ENCODE measurements at places on chromosomes 2 and 18.

- DNase-seq: no peak
These were observed 1071.9 kb upstream of the CDH2 start for GRCh38 chr18:29248805-29249204.

DNA sequence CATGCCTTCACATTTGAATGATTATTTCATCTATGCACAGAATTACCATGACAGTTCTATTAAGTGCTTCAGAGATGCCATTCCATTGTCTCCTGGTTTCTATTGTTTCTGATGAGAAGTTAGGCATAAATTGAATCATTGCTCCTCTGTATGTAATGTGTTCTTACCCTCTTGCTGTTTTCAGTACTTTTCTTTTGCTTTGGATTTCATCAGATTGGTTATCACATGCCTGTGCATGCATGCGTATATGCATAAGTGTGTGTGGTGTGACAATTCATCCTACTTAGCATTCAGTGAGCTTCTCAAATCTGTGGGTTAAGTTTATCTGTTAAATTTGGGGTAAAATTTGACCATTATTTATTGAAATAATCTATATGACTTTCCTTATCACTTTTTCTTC is 263.3 kb upstream of the RND3 start:
- no peak for DNase-seq

DNA sequence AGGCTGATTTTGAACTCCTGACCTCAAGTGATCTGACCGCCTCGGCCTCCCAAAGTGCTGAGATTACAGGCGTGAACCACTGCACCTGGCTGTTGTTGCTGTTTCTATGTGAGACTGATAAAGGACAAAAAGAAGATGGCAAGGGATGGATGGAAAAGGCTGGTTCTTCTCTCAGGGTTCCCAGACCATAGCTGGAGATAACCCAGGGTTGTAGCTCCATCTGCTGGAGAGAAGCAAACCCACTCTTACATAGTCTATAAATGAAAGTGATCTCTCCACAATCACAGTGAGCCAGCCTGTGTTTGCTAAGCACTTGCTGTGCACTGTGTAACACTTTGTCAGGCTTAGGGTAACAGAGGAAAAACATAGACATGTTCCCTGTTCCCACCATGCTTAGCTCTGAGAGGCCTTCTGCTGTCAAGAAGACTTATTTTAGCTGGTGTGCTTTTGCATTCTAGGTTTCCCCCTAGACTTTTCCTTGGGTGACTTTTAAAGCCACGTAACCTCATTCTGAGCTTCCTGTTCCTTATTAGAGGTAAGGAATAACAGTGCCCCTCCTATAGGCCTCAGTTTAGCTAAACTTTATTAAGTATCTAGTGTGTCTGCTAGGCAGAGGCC is 49.7 kb downstream of the LIMS1 start:
- no peak for DNase-seq

DNA sequence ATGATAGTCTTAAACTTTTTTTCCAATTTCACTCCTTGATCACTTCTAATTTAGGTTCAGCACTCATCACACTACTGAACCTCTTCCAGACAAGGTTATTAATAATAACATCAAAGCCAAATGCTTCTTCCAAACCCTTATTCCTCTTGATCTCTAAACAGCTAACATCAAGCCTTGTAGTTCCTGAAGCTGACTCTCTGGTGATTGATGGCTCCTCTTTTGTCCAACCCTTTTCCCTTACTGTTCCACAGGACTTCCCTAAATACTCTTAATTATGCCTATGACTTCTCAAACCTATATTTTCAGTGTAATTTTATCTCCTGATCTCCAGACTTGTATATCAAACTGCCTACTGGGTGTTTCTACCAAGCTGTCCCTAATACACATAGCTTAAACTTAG is 83.9 kb downstream of the FAM228A start:
- DNase-seq: no peak

DNA sequence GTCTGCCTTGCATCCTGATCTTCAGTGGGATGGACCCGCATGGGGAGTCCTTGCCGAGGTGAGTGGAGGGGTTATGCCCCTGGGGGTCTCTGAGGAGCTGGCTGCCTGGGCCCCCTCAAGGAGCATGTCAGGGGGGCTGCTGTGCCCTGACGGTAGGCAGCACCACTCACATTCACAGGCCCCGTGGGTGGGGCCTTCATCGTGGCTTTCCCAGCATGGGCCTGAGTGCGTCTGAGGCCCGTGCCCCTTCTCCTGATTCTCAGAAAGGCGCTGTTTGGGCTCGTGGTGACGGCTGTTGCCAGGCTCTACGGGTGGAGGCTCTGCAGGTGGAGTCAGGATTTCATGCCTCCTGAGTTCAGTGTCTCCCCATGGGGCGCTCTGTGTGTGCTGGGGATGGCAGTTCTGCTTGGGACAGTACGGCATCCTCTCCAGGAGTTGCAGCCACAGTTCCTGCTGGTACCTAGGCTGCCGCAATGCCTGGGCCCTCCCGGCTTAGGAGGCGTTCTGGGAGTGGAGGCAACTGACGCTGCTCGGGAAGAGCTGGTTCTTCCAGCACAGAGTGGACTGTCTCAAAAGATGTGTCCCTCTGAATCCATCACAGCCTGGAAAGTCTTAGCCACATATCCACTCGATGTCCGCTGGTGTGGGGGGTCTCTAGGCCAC is 57.3 kb downstream of the NTSR2 start:
- DNase-seq: no peak

DNA sequence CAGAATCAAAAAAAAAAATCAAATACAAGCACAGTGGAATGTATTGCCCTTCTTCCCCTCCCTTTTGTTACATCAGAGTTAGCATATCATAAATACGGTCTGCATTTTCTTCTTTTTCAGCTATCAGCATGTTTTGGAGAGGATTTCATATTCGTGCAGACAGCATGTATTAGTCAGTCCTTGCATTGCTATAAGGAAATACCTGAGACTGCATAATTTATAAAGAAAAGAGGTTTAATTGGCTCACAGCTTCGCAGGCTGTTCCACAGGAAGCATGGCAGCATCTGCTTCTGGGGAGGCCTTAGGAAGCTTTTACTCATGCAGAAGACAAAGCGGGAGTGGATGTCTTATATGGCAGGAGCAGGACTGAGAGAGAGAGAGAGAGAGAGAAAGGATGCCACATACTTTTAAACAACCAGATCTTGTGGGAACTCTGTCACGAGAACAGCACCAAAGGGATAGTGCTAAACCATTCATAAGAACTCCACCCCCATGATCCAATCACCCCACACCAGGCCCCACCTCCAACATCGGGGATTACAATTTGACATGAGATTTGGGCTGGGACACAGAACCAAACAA is 8.9 kb downstream of the IL1B start:
- DNase-seq: no peak

DNA sequence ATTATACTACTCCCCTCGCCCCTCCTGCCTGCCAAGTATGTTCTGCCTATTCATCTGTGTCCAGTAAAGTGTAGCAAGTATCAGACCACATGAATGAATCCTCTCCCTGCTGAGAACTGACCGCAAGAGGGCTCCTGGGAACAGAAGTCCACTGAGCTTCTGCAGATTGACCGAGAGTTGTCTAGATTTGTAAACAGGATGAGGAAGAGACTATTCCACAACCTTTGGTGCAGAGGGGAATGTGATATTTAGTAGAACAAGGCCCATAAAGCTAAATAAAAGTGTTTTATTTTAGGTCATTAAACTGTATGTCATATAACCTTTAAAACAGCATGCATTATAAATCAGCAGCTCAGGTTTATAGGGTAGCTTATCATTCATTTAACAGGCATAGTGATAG is 377.0 kb downstream of the DCC start:
- DNase-seq: no peak

GRCh38 chr2:102051692-102052277 is 60.0 kb downstream of the IL1R2 start:
- no peak for DNase-seq

- no peak for DNase-seq
These were observed 13.5 kb downstream of the YWHAQ start for GRCh38 chr2:9617296-9617695.

GRCh38 chr18:62023536-62023935 is 130.7 kb upstream of the RNF152 start:
- no peak for DNase-seq

DNA sequence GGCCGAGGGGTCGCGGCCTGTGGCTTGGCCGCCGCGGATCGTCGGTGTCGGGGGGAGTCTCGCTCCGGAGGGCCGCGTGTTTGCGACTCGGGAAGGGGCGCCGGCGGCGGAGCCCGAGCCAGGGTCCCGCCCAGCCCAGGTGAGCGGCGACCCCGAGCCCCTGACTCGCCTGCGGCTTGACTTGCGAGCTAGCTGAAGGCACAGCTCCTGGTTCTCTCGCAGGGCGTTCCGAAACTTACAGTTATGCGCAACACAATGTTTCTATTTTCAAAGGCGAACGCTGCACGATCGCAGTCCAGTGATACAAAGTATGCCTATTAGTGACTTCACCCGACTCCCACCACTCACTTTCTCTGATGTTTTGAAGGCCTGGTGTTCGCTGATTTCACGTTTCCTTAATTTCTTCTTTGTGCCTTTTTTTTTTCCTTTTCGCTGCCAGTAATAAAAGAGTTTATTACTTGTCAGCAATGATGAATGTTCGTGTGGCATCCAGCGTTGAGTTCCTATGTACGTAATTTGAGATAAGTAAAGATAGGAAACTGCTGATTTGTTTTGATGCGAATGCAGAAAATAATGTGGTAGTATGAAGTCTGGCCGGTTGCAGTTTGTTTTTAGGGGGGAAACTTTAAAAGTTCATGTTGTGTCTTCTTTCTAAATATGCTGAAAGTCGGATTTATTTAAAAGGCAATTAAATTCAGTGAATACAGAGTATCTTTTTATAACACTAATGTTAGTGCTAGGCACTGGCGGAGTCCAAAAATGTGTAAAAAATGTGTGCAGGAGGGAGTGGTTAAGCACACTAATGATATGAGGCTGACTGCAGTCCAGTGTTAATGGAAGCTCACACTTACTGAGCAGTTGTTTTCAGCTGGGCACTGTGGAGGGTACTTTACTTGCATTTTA is 706 bp downstream of the UBXN2A start:
- no peak for DNase-seq

DNA sequence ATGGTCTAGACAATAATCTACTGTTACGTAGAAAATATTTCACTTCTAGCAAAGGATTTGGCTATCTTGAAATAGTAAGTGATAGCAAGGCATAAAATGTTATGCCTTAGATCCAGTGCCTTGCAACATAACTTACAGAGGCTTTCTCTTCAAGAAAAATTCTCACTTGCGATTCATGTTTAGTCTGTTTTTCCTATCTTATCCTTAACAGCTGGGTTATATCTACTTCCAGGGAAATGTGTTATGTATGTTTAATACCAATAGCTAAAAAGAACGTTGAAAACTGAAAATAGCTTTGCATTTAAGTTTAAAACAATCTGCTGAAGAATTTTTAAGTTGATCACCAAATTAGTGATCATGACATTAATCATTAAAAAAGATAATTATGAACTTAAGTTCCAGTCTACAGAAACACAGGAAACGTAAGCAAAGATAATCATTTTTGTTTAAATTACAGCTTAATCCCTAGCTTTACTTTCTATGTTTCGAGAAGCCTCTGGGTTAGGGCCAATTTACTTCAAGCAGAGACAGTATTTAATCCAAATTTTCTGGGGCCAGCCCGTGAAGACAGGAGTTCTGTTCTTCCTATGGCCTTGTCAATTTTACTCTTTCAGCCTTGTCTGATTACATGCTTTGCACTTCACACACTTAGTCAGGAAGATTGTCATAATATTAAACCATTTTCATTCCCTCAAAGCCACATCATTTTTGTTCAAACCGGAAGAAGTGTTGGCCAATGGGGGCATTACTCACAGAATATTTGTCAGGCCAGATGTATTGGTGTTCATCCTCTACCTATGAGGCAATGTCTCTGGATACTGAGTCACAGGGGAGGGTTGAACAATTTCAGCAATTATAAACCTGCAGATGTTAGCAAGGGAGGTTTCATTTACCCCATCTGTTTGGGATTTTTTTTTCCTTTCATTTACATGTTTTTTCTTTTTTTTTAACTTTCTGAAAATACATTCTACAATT is 1132.9 kb upstream of the ZEB2 start:
- no peak for DNase-seq

- DNase-seq: no peak
These were observed 61.1 kb downstream of the PRKCE start for GRCh38 chr2:45712570-45712969.

DNA sequence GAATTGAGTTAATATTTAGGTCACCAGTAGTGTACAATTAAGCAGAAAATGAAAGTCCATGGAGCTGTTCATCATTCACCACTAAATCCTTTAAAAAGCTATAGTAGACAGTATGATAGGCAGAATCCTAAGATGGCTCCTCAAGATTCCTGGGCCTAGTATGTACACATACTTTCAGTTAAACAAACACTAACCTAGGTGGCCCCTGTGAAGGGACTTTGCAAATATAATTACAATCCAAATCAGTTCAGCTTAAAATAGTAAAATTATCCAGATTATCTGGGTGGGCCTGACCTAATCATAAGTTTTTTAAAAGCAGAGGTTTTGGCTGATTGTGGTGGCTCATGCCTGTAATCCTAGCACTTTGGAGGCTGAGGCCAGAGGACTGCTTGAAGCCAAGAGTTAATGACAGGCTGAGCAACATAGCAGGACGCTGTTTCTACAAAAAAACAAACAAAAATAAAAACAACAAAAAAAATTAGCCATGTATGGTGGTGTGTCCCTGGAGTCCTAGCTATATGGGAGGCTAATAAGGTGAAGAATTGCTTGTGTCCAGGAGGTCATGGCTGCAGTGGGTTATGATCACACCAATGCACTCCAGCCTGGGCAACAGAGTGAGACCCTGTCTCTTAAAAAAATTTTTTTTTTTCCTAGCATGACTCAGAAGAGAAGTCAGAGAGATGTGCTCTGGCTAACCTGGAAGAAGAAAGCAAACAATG is 13.9 kb downstream of the MEX3C start:
- no peak for DNase-seq

DNA sequence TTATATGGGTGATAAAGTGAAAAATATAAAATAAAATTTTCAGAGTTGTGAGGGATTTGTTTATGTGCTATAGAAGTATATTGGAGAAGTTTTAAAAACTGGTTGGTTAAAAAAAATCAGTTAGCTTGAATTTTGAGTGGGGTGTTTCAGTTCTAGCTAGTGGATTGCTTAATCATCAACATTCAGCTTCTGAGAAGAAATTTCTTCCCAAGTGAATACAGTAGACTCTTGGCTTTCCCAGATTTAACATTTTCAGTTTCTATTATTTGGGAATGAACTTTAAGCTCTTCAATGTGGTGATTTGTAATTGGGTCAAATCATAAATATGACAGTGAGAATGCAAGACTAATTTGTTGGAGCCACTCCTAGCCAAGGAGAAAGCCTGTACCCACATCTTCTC is 120.8 kb downstream of the PLCL1 start:
- no peak for DNase-seq

- DNase-seq: no peak
These were observed 4.2 kb downstream of the GDF7 start for GRCh38 chr2:20671036-20671735.

GRCh38 chr2:64979744-64980143 is 9.5 kb upstream of the SLC1A4 start:
- DNase-seq: no peak
